ENCODE measurements at places on chromosomes 4 and X.

- DNase-seq: no peak
These were observed 261.6 kb downstream of the ARHGAP24 start for GRCh38 chr4:85736571-85736970.

- DNase-seq: no peak
These were observed 295.9 kb upstream of the TACR3 start for GRCh38 chr4:104015680-104016079.

GRCh38 chrX:128653524-128654060, 601.4 kb upstream of the ACTRT1 start:
- DNase-seq: no peak

DNA sequence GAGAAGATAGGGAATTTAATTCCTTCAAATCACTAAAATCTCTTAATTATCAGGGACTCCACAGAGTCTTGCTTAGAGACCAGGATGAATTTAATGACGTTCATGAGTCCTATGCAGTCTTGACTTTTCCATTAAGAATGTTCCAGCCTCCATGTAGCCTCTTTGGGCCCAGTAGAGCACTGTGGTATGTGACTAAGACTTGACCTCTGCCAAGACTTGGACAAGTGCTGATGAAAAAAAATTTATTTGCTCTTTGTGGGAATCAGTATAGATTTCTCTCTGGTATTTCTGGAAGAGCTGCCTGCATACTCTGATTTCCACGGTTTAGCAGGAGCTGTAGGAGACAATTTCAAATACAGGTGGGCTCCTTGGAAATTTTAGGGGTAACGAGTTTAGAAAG, 40.6 kb downstream of the CHRDL1 start:
- no peak for DNase-seq

- no peak for DNase-seq
These were observed 11.7 kb downstream of the COQ2 start for GRCh38 chr4:83272900-83273299.

DNA sequence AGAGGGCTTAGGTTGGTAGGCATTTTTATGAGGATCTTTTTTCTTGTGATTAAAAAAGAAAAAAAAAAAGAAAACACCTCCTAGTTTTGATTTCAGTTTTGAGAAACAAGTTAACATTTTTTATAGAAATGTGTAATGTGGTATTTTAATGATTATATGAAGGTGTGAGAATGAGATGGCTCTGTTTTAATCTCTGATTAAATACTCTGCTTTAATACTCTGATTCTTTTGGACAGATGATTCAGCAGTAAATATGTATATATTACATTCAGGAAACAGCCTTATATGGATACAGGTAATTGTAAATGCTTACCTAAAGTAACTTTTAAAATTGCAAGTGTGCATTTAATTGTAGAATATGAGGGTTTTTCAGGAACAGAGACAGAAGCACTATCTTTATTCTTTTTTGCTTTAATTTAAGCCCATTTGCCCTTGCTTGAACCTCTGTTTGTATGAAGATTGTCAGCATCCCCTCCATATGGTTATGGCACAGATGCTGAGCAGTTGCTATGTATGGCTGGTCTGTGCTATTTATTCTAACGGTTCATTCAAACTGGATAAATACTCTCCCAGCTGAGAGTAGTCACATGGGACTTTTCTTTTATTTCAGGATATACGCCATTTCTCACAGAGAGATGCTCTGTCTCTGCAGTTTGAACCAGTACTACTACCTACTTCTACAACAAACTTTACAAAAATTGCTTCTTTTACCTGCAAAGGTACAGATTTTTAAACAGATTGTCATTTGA, 101.0 kb upstream of the TLR2 start:
- DNase-seq: no peak

DNA sequence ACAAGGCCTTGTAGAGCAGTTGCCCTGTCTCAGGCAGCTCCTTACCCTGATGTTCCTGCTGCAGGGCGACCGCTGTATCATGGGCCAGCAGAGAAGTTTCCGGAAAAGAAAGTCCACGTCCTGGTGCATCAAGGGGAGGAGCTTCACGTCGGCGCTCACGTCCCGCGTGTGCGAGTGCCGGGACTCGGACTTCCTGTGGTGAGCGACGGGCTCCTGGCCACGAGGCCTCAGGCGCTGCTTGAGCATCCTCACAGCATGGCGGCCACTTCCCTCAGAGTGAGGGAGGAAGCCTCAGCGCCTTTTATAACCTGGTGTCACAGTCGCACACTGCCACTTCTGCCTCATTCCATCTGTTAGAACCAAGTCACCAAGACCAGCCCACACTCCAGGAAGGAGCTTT, 225.5 kb downstream of the AFAP1 start:
- DNase-seq: no peak

DNA sequence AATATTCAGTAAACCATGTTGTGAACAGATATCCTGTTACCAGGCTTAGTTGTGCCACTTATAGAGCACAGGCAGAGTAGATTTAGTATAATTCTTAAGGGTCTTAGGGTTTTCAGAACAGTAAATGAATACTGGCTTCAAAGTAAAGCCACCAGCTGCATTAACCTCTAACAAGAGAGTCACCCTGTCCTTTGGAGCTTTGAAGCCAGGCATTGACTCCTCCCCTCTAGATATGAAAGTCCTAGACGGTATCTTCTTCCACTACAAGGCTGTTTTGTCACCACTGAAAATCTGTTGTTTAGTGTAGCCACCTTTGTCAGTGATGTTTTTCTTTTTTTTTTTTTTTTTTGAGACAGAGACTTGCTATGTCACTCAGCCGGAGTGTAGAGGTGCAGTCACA, 77.7 kb downstream of the ALPK1 start:
- no peak for DNase-seq

DNA sequence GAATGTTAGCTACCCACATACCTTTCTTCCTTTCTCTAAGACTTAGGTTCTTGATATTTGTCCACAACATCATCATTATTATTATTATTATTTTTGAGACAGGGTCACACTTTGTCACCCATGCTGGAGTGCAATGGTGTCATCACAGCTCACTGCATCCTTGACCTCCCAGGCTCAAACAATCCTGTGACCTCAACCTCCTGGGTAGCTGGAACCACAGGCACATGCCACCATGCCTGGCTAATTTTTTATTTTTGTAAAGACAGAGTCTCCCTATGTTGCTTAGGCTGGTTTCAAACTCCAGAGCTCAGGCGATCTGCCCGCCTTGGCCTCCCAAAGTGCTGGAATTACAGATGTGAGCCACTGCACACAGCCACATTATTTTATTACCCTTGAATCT, 119.0 kb downstream of the CBR4 start:
- no peak for DNase-seq

DNA sequence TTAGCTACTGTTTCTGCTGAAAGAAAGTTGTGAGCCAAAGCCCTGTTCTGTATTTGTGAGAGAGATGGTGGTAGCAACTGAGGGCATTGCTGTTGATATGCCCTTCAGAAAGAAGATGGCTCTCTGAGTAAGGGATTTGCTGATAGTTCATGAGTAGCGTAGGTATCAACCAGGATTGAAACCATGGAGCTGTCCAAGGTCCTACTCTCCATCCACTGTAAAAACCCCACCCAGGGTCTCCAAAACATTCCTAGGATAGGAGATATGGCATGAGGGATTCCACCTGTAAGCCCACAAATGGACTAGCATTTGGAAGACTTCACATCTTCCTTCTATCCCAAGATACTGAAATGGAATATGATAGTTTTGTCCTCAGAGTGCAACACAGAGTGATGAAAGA, 277.1 kb upstream of the PRKX start:
- DNase-seq: no peak

DNA sequence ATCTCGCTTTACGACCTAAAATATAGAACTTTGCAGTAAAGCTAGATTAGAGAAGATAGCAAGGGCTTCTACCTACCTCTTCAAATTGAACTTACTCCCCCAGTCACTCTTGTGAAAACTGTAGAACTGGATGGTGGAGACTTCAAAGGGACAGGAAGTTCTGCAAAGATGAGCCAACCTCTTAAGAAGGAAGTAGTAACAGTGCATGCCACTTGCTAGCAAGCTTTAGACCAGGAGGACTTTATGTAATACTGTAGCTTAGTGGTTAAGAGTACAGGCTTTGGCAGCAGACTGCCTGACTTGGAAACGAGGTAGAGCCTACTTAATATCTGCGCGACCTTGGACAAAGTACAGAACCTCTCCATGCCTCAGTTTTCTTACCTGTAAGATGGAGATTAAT, 27.5 kb upstream of the VBP1 start:
- no peak for DNase-seq

DNA sequence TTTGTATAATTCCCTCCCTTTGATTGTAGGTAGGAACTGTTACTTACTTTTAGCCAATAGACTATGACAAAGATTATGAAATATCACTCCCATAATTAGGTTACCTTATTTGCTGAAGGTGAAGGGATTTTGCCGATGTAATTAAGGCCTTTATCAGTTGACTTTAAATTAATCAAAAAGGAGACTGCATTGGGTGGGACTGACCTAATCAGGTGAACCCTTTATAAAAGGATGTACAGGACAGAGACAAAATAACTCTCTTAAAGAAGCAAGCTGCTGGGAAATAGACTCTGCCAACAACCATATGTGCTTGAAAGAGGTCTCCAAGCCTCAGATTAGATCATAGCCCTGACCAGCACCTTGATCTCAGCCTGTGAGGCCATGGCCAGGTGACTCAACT, 167.6 kb downstream of the SOX3 start:
- DNase-seq: no peak

DNA sequence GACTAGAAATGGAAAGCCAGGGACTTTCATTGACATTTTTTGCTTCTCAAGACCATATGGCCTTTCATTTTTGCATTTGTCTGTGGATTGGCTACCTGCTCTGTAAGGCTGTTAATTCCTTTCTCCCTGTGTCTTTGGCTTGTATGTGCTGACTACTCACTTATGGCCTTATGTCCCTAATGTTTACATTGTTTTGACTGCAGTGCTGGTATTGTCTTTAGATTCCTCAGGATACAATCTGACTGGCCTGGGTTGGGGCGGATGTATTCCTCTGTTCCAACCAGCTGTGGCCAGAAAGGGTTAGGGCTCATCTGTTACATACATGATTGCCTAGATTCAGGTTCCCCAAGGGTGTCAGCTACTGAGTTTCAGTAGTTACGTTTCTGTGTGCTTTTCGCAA, 108.1 kb downstream of the RAPGEF2 start:
- no peak for DNase-seq

GRCh38 chrX:19658030-19658429, 142.7 kb upstream of the MAP3K15 start:
- DNase-seq: no peak

DNA sequence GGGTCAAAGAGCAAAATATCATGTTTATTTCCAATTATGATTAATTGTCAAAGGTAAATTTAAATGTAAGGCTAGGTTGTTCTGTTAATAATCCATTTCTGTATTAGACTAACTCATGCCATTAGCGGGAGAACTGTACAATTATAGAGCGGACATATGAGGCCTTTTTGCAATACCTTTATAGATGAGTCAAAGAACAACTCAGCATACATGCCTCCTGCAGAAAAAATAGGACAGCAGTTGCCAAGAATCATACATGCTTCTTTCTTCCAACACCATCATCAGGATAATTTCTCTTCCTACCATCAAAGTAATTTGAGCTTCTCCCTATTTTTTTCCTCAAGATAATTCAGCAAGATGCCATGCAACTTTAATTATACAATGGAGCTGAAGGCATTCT, 917.8 kb downstream of the ADGRL3 start:
- DNase-seq: no peak

DNA sequence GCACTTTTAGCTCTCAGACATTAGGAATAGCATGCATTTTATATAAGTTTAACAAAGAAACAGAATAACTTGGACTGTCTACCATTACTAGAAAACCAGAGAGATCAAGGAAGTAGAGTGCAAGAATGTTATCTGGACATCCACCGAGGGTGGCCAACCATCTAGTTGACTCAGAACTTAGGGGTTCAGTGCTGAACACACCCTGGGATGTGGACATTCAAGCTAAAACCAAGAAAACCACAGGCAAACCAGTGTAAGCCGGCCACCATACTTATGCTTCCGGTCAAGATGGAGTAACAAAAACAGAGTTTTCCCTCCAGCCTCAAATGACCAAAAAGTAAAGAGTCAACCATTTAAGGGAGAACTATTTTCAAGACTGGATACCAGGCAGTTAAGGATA, 181.4 kb upstream of the MXRA5 start:
- DNase-seq: no peak

GRCh38 chr4:8328456-8328855, 58.9 kb downstream of the HTRA3 start:
- no peak for DNase-seq

DNA sequence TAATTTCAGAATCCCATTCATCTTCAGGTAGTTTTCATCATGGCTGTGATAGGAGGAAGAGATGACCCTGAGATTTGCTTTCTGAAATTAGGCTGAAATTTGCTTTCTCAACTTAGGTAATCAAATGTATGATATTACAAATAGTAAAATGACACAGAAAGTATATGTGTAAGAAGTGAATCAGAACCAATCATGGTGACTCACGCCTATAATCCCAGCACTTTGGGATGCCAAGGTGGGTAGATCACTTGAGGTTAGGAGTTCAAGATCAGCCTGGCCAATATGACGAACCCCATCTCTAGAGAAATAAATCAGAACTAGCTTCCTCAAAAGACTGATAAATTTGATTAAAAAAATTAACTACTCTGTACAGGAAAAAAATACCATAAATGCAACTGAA, 555.4 kb downstream of the STPG2 start:
- no peak for DNase-seq

GRCh38 chr4:139987502-139987850, 166.5 kb downstream of the MAML3 start:
- DNase-seq: no peak

- DNase-seq: no peak
These were observed 67.7 kb upstream of the H2AZ1 start for GRCh38 chr4:100017637-100018310.

- DNase-seq: no peak
These were observed 106.7 kb downstream of the GPM6A start for GRCh38 chr4:175705407-175705806.

DNA sequence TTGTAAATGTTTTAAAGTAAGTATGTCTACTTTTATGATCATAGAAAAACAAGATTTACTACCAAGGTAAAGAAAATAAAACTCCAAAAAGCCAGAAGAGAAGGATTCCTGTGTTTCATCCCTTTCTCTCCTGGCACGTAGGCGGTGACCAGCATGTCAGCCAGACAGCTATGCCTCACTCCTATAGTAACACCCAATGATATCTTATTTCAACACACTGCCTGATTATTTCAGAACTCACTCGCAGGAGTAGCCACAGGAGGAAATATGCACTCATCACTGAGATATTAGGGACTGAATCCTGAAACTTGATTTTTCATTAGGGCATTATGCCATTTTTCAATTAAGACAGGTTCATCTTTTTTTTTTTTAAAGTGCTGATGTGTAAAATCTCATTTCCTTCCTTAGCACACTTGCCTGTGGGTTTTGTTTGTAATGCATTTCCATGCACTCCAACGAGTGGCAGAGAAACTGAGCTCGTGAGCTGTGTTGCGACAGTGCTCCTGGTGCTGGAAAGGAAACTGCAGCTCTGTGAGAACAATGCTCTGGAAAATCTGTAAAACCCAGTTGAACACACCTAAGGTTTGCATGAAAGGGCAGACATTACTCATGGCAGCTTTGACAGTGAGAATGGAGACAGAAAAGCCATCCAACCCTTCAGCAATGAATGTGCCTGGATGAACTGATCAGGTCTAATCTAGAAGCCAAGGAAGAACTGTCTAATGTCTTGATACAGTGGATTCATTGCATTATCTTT, 18.2 kb downstream of the RAI2 start:
- DNase-seq: no peak

- no peak for DNase-seq
These were observed 39.5 kb downstream of the LEF1 start for GRCh38 chr4:108129196-108129595.

- DNase-seq: no peak
These were observed 8.8 kb downstream of the WDR13 start for GRCh38 chrX:48606091-48606490.

- no peak for DNase-seq
These were observed 10.0 kb downstream of the ADAM29 start for GRCh38 chr4:174928174-174928573.

Data from stimulated activated naive CD8-positive, alpha-beta T cell treated with anti-CD3 and anti-CD28 coated beads, Interleukin-15, Interleukin-2, amounts not matched to agents 100 U/mL and 50 U/mL, for 24 hours (primary cell).